ENCODE measurements at places on chromosomes 12 and 14. TPM values are rescaled to one million over a fixed set of nuclear protein-coding genes. Genes with fewer than 3 reads are reported as not detected.

- DNase-seq = no peak
These were observed 606.9 kb downstream of the FSCB start for GRCh38 chr14:43900173-43900655.

DNA sequence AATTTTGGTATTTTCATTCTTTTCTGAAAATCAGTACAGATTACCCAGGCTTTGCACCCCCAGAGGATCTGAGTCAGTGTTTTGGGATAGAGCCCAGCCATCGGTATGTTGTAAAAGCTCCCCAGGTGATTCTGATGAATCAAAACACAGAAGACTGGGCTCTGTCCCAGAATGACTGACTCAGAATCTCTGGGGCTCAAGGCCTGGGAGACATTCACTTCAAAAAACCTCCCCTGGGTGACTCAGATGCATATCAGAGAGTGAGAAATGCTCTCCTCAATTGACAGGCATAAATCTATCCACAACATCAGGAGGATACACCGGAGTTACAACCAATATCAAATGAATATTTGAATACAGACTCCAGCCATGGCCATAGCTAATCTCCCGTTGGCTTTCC, 32.6 kb downstream of the SLC35F4 start:
- DNase-seq = no peak

DNA sequence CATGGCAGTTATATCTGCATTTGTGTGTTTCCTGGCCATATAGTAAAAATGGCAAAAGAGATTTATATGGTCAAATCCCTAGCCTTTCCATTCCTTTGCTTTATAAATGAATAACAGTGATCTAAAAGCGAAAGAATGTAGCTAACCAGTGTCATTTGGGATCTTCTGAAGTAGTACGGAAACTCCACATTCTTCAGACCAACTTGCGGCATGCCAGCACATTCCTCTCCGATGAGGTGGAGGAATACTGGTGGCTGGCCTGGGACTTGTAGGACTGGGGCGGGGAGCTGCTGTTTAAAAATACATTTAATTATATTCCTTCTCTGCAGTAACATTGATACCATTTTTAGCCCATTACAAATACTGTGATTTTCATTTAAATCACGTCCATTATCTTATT, 85.3 kb downstream of the SAMD4A start:
- DNase-seq = no peak

GRCh38 chr12:131927110-131928079, 1.7 kb upstream of the PUS1 start:
- no peak for DNase-seq

DNA sequence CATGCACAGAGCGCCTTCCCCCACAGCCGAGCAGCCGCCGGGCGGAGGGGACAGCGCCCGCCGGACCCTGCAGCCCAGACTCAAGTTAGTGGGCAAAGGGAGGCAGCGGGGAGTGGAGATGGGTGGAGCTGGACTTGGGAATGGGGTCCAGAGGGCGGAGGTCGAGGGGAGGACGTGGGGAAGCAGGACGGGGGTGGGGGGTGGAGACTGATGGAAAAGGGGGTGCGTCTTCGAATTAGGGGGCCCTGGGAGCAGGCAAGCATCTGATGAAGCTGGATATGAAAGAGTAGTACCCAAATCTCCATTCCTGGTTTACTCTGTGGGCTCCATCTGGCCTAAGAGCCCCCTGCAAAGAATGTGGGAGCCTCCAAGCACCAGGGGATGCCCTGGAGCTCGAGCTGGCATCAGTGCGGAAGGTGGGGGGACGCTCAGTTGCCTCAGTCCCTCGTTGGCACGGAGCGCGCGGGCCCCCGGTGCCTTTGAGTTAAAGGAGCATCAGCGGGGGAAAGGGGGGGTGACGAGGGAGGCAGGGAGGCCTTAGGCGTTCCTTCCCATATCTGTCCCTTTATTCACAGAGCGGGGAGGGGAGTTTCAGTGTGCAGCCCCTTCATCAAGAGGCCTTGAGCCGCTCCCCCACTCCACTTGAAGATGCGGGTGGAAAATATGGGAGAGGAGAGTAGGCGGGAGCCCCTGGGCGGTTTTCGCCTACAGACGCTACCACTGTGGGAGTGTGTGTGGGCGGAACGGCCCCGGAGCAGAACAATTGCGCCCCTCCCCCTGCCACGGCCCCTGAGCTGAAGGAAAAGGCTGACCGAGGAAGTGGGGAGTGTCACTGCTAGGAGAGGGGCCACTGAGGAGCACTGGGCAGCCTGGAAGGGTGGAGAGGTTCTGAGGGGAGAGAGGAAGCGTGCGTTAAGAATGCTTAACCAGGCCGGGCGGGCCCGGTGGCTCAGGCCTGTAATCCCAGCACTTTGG, 644 bp downstream of the NAB2 start:
- peak; percentile 38 for DNase-seq

- DNase-seq = peak; percentile 7
These were observed 46.5 kb downstream of the ST8SIA1 start for GRCh38 chr12:22287776-22288621.

- no peak for DNase-seq
These were observed 45.5 kb upstream of the PTPRR start for GRCh38 chr12:70966046-70966445.

GRCh38 chr14:64580467-64580866, 30.7 kb downstream of the PPP1R36 start:
- DNase-seq = no peak

DNA sequence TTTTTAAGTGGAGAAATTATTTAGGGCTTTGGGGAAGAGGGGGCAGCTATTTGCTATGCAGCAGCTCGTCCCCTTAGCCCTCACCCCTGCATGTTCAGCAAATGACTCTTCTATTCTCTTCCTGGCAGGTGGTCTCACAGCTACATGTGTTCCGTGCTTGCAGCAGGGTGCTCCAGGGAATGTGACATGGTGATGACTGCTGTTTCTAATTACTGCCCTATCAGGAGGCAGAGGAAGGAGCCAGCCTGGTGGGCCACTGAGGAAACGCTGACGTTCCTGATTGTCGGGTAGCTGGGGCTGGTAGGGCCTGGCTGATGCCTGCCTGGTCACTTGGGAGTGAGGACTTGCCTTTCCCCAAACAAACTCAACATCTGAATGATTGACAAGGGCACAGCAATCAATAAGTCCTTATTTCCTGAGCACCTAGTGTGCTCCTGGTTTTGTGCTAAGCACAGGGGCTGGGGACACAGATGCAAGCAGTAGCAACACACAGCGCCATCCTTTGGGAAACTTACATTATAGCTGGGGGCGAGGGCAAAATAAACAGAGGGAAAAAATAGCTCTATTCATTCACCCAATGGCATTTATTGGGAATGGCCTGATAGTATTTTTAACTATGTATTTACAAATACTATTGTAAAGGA, 377.8 kb downstream of the FUT8 start:
- DNase-seq = no peak

DNA sequence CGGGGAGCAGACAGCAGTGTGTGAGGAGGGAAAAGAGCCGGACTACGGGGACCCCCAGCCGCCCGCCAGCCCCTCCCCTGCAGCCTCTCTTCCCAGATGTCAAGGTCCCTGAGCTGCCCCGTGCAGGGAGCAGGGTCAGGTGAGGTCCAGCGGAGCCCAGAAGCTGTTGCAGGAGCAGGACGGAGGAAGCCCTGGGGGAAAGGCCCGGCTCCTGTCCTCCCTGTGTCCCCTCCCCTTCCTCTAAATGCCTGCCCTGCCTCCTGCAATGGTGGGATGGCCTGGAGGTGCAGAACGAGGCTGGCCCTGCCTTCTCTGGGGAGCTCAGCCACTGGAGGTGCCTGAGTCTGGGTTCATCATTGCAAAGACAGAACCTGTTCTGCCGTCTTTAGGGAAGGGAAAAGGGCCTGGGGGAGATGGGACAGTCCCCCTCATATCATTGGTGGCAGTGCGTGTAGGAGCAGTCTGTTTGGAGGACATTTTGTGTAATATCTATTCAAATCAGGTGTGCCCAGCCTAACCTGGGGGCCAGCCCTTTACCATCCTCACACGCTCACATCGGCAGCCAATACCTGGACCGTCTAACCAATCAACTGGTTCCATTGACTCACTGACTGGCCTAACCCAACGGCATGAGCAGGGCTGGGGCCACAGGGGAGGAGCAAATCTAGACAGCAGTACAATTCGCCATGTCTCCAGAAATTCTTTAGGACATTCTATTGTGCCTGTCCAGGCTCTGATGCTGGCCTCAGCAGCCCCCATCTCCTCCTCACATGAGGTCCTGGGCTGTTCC, 364.1 kb upstream of the SFSWAP start:
- DNase-seq = no peak

DNA sequence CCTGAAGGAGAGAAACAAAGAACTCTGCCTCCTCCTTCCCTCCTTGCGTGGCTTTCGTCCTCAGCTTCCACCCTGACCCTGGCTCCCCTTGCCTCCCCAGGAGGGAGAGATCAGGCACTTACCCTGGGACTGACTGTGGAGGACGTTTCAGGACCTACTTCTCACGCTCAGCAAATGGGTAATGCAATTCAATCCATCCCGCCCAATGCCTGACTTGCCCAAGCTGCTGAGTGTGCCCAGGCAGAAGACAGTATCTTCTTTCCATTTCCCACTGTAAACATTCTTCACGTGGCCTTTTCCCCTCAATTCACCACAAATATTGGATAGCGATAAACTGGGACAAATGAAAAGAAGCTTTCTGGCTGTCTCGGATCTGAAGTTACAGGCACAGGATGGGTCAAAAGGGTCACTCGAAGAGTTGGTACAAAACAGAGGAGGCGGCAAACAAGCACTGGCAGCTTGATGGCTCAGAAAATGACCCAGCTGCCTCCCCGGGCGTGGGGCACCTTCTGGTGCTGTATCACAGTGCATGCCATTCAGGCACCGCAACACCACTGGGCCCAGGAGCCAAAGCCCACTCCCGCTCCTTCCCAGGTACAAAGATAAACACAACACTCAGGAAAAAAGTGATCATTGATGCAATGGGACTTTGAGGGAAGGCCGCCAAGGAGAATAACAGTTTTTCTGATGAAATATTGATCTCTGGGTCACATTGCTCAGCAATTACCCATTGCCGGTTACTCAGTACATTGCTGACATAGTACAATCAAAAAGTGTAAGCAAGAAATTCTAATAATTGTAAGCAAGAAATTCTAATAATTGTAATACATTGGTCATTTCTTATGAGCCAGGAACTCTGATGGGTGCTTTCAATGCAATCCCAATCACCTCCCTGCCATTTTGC, 65.8 kb downstream of the TRIM9 start:
- no peak for DNase-seq

- DNase-seq = no peak
These were observed 50.3 kb downstream of the CIT start for GRCh38 chr12:119826661-119827445.

DNA sequence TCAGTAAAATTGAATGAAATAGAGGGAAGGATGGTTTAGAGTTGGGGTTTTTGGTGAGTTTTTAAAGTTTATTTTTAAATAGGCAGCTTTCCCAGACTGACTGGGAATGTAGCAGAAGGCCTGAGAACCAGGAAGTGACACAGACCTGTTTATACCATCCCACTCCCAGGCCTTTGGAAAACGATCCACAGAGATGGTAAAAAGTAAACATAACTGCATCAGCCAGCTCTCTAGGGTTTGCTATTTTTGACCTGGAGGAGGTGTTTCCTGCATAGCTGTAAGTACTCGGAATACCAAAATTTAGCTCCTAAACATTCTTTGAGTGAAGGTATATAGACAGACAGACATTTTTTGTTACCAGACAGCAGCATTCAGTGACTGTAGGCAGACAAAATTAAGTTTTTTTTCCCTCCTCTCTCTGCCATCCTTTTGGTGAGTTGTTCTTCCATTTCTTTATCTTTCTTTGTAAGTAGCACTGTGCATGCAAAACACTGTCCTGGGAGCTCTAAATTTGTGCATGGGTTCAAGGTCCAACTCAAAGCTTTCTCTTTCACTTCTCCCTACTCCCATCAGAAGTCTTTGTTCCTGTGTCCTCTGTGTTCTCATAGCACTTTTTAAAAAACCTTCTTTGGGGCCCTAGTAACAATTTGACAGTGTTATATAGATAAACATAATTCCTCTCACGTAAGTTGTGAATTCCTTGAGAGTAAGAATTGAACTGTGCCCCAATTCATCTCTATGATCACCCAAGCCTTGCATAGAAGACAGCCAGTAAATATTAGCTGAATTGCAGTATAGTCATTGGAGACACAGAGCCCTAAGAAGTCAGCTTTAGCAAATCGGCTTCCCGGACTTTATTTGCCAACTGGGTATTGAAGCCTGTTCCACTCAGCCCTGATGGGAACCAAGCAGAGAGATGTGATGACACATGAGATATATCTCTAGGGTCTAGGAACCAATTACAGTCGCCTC, 37.4 kb downstream of the SUSD6 start:
- DNase-seq = no peak

DNA sequence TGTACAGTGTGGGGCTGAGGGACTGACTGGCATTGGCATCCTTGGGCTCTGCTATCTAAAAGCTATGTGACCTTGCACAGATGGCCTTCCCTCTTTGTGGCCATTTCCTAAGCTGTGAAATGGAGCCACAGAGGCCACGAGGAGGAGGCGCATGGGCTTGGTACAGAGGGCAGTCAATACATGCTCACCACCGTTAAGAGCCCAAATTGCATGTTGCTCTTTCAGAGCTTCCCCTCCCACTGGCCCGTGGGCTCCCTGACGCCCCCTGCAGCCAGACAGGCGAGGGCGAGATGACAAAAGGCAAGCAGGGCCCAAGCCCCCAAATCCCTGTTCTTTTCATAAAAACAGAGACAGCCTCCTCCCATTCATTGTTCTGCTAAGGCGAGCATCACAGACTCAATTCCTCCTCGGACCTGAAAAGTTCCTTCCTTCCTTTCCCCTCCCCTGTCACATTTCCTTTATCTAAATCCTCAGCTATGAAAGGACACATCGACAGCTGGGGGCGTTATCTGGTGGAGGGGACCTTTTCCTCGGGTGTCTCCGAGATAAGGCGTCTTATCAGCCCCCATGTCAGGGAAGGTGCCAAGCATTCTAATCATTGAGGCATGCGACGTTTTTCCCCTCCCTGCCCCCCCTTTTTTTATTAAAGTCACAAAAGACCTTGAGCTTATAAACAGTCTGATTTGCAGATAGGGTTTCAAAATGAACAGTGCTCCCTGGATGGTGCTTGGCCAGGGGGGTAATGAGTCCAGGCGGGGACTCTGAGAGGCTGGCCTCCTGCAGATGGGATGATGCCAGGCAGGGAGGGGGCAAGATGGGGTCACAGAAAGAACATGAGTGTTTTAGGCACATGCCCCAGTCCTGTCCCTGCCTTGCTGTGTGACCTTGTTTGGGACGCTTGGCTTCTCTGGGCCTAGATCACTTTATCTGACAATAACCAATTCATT, 26.4 kb downstream of the FAM222A start:
- DNase-seq = no peak

DNA sequence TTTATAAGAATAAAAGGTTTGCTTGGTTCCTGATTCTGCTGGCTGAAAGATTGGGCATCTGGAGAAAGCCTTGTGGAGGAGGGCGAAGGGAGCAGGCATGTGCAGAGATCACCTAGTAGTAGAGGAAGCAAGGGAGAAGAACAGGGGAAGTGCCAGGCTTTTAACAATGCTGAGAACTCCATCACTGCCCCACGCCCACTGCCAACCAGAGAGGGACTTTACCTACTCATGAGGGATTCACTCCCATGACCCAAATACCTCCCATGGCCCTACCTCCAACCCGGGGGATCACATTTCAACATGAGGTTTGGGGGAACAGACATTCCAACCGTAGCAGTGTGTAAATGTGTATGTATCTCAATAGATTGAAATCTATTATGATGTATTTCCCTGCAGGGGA, 360.3 kb downstream of the GLT1D1 start:
- DNase-seq = no peak

GRCh38 chr12:39329018-39329417, 113.9 kb downstream of the KIF21A start:
- no peak for DNase-seq

ZNF891 gene
- 0.14 TPM for polyA plus RNA-seq

LMO3 gene
- polyA plus RNA-seq = not detected

B4GALNT1 gene
- polyA plus RNA-seq = not detected

KRT77 gene
- not detected for polyA plus RNA-seq

HOXC12 gene
- not detected for polyA plus RNA-seq

All from CD14-positive monocyte (primary cell).